Testis (tissue), 5 donors: ENCODE measurements at places on chromosomes 4 and X.

GRCh38 chr4:18938343-18939099, 917.0 kb upstream of the LCORL start:
- H3K36me3 ChIP-seq = no peaks in the 10 kb centered on the region
- no peaks in the 10 kb centered on the region for H3K4me1 ChIP-seq
- no peak overlapping the region for H3K4me3 ChIP-seq

GRCh38 chr4:109990261-109991257, 77.9 kb downstream of the EGF start:
- no peak for DNase-seq
- no peak overlapping the region for H3K27ac ChIP-seq
- H3K27me3 ChIP-seq = no peaks in the 10 kb centered on the region
- H3K36me3 ChIP-seq = no peaks in the 10 kb centered on the region
- H3K4me3 ChIP-seq = no peak overlapping the region

DNA sequence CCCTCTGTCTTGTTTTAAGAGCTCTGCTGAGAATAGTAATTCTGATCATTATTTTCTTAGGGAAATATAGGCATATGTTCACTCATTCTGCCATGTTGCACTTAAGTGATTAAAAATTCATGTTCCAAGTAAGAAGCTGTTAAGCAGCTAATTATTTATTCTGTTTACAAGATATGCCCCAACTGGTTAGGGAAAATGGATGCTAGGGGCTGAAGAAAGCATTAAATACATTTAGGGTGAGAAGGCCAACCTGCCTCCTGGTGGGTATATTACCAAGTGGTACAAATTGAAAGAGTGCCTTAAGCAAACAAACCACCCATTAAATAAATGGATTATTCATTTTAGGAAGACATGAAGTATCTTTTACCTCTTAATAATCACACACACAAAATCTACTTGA, 392.6 kb upstream of the EPHA5 start:
- no peak overlapping the region for H3K4me3 ChIP-seq
- H3K27me3 ChIP-seq = no peaks in the 10 kb centered on the region
- H3K36me3 ChIP-seq = no peaks in the 10 kb centered on the region
- DNase-seq = no peak

- no peaks in the 10 kb centered on the region for H3K27me3 ChIP-seq
- H3K27ac ChIP-seq = no peak overlapping the region
- H3K36me3 ChIP-seq = no peaks in the 10 kb centered on the region
- no peaks in the 10 kb centered on the region for H3K4me1 ChIP-seq
- DNase-seq = no peak
- no peak overlapping the region for H3K4me3 ChIP-seq
Measured at GRCh38 chrX:29662759-29663503, 552.4 kb upstream of the MAGEB2 start.

DNA sequence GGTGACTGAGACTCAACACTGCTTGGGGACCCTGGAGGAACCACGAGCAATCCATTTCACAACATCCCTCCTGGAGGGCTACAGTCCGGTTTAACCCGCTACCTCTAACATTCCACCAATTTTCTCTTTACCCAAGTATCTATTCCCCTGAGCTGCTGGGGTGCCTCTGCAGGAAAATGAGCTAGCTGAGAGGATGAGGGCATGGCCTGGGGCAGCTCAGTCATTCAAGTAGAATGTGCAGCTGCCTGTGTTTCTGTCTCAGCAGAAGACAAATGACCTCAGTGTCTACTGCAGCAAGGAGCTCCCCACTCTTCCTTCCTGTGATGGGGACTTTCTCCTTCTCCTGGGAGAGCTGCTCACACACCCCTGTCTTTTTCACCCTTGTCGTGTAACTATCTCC, 120.8 kb downstream of the ZNF518B start:
- no peaks in the 10 kb centered on the region for H3K27me3 ChIP-seq
- H3K4me1 ChIP-seq = no peaks in the 10 kb centered on the region
- H3K27ac ChIP-seq = no peak overlapping the region
- no peaks in the 10 kb centered on the region for H3K36me3 ChIP-seq
- DNase-seq = no peak
- no peak overlapping the region for H3K4me3 ChIP-seq

GRCh38 chr4:24668956-24669355, 84.6 kb upstream of the DHX15 start:
- no peaks in the 10 kb centered on the region for H3K36me3 ChIP-seq
- no peak overlapping the region for H3K4me3 ChIP-seq
- DNase-seq = no peak
- no peaks in the 10 kb centered on the region for H3K4me1 ChIP-seq
- no peaks in the 10 kb centered on the region for H3K27me3 ChIP-seq
- H3K27ac ChIP-seq = no peak overlapping the region

GRCh38 chrX:50941638-50942037, 31.1 kb downstream of the BMP15 start:
- H3K4me1 ChIP-seq = no peaks in the 10 kb centered on the region
- no peaks in the 10 kb centered on the region for H3K36me3 ChIP-seq
- no peak overlapping the region for H3K4me3 ChIP-seq
- no peaks in the 10 kb centered on the region for H3K27me3 ChIP-seq

DNA sequence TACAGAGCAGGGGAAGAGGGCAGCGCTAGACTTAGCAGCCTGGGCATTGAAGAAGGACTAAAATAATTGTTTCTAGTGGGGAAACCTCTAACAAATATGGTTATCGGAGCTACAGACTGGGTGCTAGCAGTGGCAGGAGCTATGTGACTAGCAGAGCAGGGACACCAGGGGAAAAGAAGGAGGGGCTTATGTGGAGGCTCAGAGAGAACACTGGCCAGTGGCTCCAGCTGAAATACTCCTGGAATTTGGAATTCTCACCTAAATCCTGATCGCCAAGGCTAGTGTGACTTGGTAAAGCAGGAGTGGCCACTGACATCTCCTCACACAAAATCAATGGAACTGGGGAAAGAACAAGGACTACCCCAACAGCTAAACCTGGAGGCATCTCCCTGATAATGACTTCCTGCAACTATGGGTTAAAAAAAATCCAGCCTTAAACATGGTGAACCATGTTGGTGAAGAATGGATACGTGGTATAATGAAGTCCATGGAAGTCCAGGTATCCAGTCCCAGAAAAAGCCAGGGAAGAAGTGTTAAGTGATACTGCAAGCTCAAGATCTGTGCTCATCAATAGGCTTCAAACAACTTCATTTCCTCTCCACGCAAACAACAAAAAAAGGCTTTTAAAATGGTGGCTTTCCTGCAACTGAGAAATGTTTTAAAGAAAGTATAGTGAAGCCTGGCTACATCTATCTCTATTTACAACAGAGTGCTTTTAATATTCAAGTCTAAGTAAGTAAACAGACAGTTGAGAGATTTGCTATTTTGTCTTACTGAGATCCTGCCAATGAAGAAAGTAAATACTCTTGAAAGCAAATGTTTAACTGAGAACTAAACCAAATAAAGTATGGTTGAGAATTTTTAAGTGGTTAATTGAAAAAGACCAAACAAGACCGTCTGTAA, 1.8 kb downstream of the TAPT1 start:
- peak; percentile 16 for DNase-seq
- H3K27me3 ChIP-seq = no peaks in the 10 kb centered on the region
- H3K27ac ChIP-seq = peak overlapping the region; percentile 99
- H3K4me3 ChIP-seq = no peak overlapping the region
- no peaks in the 10 kb centered on the region for H3K36me3 ChIP-seq
- H3K4me1 ChIP-seq = peaks cover 23% of the 10 kb centered on the region

GRCh38 chr4:3308691-3309090, 15.9 kb downstream of the RGS12 start:
- H3K4me3 ChIP-seq = no peak overlapping the region
- no peak for DNase-seq

DNA sequence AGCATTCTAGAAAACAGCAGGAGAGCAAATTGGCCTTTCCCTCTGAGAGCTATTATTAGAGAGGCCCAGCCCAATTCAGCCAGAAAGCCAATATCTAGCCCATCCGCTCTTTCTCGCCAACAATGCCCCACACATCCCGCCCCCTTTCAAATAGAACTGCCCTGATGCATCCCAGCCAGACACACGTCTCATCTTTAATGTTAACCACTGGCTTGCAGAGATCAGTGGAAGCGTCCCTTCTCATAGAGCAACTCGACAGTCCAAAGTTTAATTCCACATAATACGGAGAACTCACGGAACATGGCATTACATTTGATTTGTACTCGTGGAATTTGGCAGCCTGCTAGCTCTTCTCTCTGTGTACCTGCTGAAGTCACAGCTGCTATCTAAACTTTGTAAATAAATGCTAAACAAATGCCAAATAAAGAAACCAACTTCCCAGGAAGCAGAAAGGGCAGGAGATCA, 304.4 kb downstream of the DHX15 start:
- H3K4me3 ChIP-seq = no peak overlapping the region
- H3K4me1 ChIP-seq = no peaks in the 10 kb centered on the region
- no peaks in the 10 kb centered on the region for H3K27me3 ChIP-seq
- no peak overlapping the region for H3K27ac ChIP-seq

DNA sequence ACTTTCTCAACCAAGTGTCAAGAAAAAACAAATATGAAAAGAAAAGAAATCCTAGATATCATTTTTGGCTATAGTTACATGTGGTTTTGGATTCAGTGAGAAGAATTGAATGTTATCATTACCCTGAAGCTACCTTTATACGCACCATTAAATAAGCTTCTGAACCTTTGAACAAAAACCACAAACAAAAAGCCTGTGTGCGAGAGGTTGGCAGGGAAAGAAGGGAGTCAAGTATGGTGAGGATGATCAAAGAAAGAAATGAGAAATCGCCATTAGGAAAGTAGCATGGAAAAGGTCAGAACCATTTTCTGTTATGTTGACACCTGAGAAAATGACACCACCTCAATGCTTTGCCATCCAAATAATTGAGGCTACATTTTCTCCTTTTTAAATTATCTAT, 1.2 kb upstream of the SLC7A11 start:
- no peaks in the 10 kb centered on the region for H3K36me3 ChIP-seq
- no peak overlapping the region for H3K4me3 ChIP-seq
- no peak overlapping the region for H3K27ac ChIP-seq
- H3K4me1 ChIP-seq = peaks cover 6% of the 10 kb centered on the region
- no peak for DNase-seq

- H3K27ac ChIP-seq = no peak overlapping the region
- no peaks in the 10 kb centered on the region for H3K36me3 ChIP-seq
- H3K4me3 ChIP-seq = no peak overlapping the region
- peaks cover 3% of the 10 kb centered on the region for H3K4me1 ChIP-seq
Measured at GRCh38 chrX:9515489-9515888, 50.6 kb downstream of the TBL1X start.

GRCh38 chrX:1476682-1477081, 24.0 kb upstream of the ASMTL start:
- no peak overlapping the region for H3K27ac ChIP-seq
- DNase-seq = no peak
- H3K4me3 ChIP-seq = no peak overlapping the region

DNA sequence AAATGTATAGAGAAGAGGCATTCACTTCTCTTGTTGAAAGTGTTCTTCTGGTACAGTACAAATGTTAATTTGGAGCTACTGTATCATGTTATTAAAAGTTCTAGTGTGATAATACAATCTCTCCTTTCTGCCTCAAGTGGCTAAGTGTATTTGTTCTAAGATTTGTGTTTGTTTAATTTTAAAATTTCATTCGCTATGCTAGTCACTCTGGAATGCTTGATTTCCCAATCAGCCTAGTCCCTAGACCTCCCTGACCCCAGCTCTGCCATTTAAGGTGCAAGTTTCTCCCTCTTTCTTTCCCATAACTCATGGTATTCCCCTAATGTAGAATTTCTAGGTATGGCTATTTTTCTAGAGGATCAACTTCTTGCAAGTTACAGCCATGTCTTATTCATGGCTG, 817.4 kb downstream of the STIM2 start:
- no peaks in the 10 kb centered on the region for H3K36me3 ChIP-seq
- no peak overlapping the region for H3K4me3 ChIP-seq
- H3K27ac ChIP-seq = no peak overlapping the region
- DNase-seq = no peak
- no peaks in the 10 kb centered on the region for H3K27me3 ChIP-seq

GRCh38 chr4:102299354-102300107, 45.8 kb downstream of the SLC39A8 start:
- H3K27ac ChIP-seq = no peak overlapping the region
- no peak overlapping the region for H3K4me3 ChIP-seq
- no peaks in the 10 kb centered on the region for H3K36me3 ChIP-seq
- H3K27me3 ChIP-seq = no peaks in the 10 kb centered on the region
- H3K4me1 ChIP-seq = no peaks in the 10 kb centered on the region

GRCh38 chr4:141860974-141861373, 224.6 kb downstream of the IL15 start:
- H3K36me3 ChIP-seq = no peaks in the 10 kb centered on the region
- no peak for DNase-seq
- H3K27me3 ChIP-seq = no peaks in the 10 kb centered on the region

DNA sequence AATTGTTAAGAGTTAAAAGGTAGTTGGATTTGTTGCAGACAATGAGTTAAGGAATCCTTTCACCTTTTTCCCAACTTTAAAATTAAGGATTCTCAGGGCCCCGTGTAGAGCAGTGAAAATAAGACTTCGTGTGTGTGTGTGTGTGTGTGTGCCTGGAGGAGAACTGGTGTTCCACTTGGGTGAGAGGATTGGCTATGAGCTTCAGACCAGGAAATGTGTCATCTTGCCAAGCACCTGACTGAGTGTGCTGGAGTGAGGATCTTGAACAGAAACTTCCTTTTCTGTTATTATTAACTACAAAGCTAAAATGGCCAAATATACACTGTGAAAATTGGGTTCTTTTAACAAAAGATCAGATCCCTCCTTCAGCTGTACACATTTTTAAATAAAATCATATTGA, 113.1 kb upstream of the VCX2 start:
- no peak overlapping the region for H3K27ac ChIP-seq
- H3K4me3 ChIP-seq = no peak overlapping the region
- H3K36me3 ChIP-seq = no peaks in the 10 kb centered on the region
- no peaks in the 10 kb centered on the region for H3K27me3 ChIP-seq

DNA sequence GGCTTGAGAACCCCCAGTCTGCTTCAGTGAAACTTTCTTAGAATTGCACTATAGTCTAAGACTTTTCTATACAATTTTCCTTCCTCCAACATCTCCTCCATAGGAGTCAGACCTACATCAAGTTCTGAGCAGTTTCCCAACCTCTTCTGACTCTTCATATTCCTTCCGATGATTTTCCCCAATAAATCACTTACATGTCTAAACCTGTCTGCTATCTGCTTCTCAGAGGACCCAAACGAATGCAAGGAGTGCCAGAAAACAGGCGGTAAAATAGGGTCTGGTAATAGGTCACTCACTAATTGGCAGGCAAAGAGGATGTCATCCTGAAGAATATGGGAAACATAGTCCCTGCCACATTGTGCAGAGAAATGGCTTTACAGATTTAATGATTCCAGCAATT, 153.9 kb downstream of the PCDH18 start:
- H3K4me3 ChIP-seq = no peak overlapping the region
- no peaks in the 10 kb centered on the region for H3K27me3 ChIP-seq
- peaks cover 5% of the 10 kb centered on the region for H3K4me1 ChIP-seq
- no peaks in the 10 kb centered on the region for H3K36me3 ChIP-seq
- no peak overlapping the region for H3K27ac ChIP-seq
- DNase-seq = no peak

GRCh38 chr4:88779431-88779830, 81.8 kb upstream of the NAP1L5 start:
- no peaks in the 10 kb centered on the region for H3K27me3 ChIP-seq
- no peak for DNase-seq
- no peak overlapping the region for H3K27ac ChIP-seq
- no peak overlapping the region for H3K4me3 ChIP-seq
- no peaks in the 10 kb centered on the region for H3K4me1 ChIP-seq

- H3K27ac ChIP-seq = no peak overlapping the region
- no peaks in the 10 kb centered on the region for H3K27me3 ChIP-seq
- no peaks in the 10 kb centered on the region for H3K36me3 ChIP-seq
- H3K4me1 ChIP-seq = no peaks in the 10 kb centered on the region
- DNase-seq = no peak
- no peak overlapping the region for H3K4me3 ChIP-seq
Measured at GRCh38 chrX:1807301-1807731, 192.5 kb downstream of the ASMT start.
